ENCODE measurements at places on chromosomes 11 and 22.

- peak; percentile 62 for DNase-seq
These were observed 5.1 kb upstream of the SEPTIN5 start for GRCh38 chr22:19709063-19709769.

GRCh38 chr22:46972256-46972655 lies 209.8 kb downstream of the TBC1D22A start:
- DNase-seq: no peak

DNA sequence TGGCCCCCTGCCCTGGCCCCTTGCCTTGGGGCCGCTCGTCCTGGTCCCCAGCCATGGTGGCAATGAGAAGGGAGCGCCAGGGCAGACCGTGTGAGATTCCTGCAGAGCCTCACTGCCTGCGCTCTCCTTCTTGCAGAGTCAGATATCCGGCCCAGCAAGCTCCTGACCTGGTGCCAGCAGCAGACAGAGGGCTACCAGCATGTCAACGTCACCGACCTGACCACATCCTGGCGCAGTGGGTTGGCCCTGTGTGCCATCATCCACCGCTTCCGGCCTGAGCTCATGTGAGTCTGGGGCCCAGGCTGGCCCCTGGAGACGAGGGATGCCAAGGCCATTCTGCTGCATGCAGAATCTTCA lies 114.1 kb downstream of the MICAL2 start:
- peak; percentile 98 for DNase-seq

- peak; percentile 23 for DNase-seq
These were observed 55.3 kb upstream of the ALKBH3 start for GRCh38 chr11:43825217-43825816.

Measured in NB4 (cell line).